Spinal cord (tissue), 10 donors: ENCODE measurements at places on chromosomes 6 and 20. TPM values are rescaled to one million over a fixed set of nuclear protein-coding genes. Genes with fewer than 3 reads are reported as not detected.

- H3K27me3 ChIP-seq, result no peaks in the 10 kb centered on the region
- peaks cover 14% of the 10 kb centered on the region for H3K36me3 ChIP-seq
- no peak for DNase-seq
Measured at GRCh38 chr6:7216941-7217621, 95.9 kb downstream of the SSR1 start.

- no peaks in the 10 kb centered on the region for H3K27me3 ChIP-seq
- H3K27ac ChIP-seq, result no peak overlapping the region
- DNase-seq, result no peak
- no peak overlapping the region for H3K4me3 ChIP-seq
Measured at GRCh38 chr6:903761-904160, 210.8 kb upstream of the EXOC2 start.

- H3K4me3 ChIP-seq, result peak overlapping the region; percentile 16
- no peak overlapping the region for H3K27ac ChIP-seq
- DNase-seq, result peak; percentile 54
- H3K4me1 ChIP-seq, result peaks cover 8% of the 10 kb centered on the region
- H3K36me3 ChIP-seq, result no peaks in the 10 kb centered on the region
Measured at GRCh38 chr20:728256-728944, 39.9 kb downstream of the SLC52A3 start.

DNA sequence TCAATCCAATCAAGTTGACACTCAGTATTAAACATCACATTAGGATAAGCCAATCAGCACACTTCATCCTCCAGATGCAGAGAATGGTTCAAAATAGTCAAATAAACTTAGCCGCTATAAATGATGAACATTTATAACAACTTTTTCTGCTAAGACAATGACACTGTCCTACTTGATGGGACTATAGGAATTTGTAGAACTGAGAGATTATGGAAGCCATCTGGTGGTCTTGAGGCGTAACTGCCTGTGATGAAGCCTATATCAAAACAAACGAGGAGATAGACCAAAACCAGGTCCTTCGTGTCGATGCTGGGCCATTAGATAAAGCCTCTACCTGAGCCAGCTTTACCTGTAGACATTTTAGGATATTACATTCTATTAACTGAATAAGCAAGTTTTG is 631.1 kb downstream of the COL12A1 start:
- no peak for DNase-seq
- no peak overlapping the region for H3K4me3 ChIP-seq
- H3K36me3 ChIP-seq, result no peaks in the 10 kb centered on the region
- no peaks in the 10 kb centered on the region for H3K4me1 ChIP-seq

GRCh38 chr6:151137542-151137941 is 102.2 kb upstream of the AKAP12 start:
- no peaks in the 10 kb centered on the region for H3K27me3 ChIP-seq
- H3K4me1 ChIP-seq, result peaks cover 14% of the 10 kb centered on the region
- no peak overlapping the region for H3K4me3 ChIP-seq
- DNase-seq, result no peak

DNA sequence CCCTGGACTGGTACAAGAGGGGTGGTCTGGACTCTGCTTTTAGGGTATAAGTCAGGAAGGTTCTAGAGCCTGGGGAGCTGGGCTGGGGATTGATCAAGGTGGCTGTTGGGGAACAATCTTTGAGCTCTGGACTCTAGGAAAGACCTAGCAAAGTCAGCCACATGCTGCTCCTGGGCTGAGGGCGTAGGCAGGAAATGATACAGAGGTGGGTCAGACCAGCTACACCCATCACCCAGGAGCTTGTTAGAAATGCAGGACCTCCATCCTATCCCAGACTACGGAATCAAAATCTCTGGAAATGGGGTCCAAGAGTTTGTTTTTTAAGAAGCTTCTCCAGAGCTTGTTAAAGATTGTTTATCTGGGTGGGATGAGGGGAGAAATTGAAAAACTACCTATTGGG is 9.4 kb downstream of the ADTRP start:
- no peak overlapping the region for H3K4me3 ChIP-seq
- DNase-seq, result no peak
- H3K27me3 ChIP-seq, result no peaks in the 10 kb centered on the region
- H3K36me3 ChIP-seq, result no peaks in the 10 kb centered on the region
- no peak overlapping the region for H3K27ac ChIP-seq

DNA sequence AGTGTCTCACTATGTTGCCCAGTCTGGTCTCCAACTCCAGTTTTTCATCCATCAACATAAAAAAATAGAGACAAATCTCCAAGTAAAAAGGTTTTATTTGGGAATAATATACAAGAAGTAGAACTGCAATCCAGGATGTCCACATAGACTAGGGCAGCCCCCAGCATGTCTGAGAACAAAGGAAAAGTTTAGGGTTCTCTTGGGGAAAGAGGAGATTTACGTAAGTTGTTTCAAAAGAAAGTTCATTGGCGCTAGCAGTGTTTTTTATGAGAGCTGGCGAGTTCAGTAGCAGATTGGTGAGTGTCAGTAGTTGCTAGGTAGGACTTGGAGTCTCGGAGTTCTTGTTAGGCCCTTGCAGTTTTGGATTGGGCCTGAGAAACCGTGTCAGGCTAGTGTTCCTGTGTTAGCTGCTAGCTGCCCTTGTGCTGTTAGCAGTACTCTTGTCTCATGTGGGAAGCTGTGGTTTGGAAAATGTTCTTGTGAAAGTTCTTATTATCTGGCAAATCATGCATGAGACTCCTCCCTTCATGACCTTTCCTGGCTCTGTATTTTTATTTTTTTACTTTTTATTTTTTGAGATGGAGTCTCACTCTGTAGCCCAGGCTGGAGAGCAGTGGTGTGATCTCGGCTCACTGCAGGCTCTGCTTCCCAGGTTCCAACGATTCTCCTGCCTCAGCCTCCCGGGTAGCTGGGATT is 24.7 kb downstream of the TTLL9 start:
- H3K4me3 ChIP-seq, result no peak overlapping the region
- H3K27ac ChIP-seq, result no peak overlapping the region
- H3K36me3 ChIP-seq, result no peaks in the 10 kb centered on the region
- peak; percentile 63 for DNase-seq
- no peaks in the 10 kb centered on the region for H3K4me1 ChIP-seq

DNA sequence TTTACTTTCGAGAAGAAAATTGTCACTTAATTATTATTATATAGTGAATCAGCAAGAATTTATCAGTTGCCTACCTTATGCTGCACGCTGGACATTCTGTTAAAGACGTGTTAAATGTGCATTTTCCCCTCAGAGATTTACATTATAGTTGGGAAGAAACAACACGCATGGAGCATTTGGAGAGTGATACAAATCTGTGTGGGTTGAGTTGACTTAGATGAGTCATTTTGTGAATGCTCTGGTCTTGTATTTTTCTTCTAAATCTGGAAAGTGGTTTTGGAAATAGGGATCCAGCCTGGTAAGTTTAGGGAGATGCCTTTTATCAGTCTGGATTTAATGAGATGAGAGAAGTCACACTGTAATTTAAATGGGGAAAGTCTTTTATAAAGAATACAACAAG is 24.0 kb upstream of the SMIM26 start:
- no peak overlapping the region for H3K27ac ChIP-seq
- H3K36me3 ChIP-seq, result peaks cover 35% of the 10 kb centered on the region
- DNase-seq, result no peak
- no peak overlapping the region for H3K4me3 ChIP-seq
- no peaks in the 10 kb centered on the region for H3K27me3 ChIP-seq

DNA sequence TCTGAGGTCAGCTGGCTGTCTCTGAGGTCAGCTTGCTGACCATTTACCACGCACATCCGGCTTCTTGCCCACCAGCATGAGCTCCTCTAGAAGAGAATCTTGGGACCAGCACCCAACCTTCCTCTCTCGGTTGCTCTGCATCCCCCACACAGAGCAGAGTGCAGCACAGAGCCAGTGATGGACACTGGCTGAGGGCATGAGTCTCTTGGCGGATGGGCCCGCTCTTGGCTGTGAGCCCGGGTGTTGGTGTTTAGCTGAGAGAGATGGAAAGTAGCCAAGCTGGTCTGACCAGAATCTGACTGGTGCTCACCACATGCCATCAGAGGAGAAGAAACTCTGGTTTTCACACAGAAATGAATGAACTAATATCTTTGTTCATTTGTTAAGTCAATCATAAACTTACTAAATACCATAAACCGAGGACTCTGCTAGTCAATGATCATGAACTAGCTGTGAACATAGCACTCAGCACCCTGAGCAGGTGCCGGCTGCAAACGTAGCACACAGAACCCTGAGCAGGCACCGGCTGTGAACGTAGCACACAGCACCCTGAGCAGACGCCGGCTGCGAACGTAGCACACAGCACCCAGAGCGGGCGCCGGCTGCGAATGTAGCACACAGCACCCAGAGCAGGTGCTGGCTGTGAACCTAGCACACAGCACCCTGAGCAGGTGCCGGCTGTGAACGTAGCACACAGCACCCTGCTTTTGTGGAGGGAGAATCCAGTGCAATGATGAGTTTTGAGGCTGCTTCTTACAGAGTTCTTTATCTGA is 10.4 kb upstream of the THBS2 start:
- no peak overlapping the region for H3K4me3 ChIP-seq
- H3K36me3 ChIP-seq, result no peaks in the 10 kb centered on the region
- H3K27ac ChIP-seq, result no peak overlapping the region
- DNase-seq, result no peak

DNA sequence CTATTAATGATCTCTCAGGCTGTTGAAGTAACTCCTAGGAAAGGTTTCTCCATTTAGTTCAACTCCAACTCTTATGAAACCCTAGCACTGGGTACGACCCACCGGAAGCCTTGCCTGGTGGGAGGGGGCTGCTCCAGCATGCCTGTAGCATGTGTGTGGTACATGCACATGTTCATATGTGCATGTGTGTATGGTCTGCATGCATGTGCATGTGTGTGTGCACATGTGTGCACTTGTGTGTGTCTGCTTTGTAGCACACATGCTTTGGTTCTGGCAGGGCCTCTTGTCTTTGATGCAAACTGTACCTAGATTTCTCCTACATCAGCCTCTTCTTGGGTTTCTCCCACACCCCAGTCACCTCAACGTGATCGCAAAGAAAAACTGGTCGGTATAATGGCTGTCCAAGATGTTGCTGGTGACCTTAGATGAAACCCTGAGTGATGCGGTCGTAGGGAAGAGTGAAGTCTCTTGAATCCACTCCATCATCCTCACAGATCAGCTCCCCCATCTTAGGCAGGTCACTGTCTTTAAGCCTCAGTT is 193.5 kb downstream of the MYLK4 start:
- H3K27ac ChIP-seq, result no peak overlapping the region
- no peak for DNase-seq
- H3K4me1 ChIP-seq, result peaks cover 16% of the 10 kb centered on the region
- H3K27me3 ChIP-seq, result no peaks in the 10 kb centered on the region
- H3K36me3 ChIP-seq, result no peaks in the 10 kb centered on the region
- H3K4me3 ChIP-seq, result no peak overlapping the region

- H3K27me3 ChIP-seq, result no peaks in the 10 kb centered on the region
- H3K4me1 ChIP-seq, result no peaks in the 10 kb centered on the region
- H3K4me3 ChIP-seq, result no peak overlapping the region
- no peak overlapping the region for H3K27ac ChIP-seq
- no peaks in the 10 kb centered on the region for H3K36me3 ChIP-seq
Measured at GRCh38 chr6:163389354-163389753, 25.2 kb upstream of the QKI start.

- H3K4me1 ChIP-seq, result no peaks in the 10 kb centered on the region
- H3K36me3 ChIP-seq, result no peaks in the 10 kb centered on the region
- no peak overlapping the region for H3K27ac ChIP-seq
- H3K4me3 ChIP-seq, result no peak overlapping the region
Measured at GRCh38 chr6:136095986-136096385, 154.1 kb downstream of the MTFR2 start.

DNA sequence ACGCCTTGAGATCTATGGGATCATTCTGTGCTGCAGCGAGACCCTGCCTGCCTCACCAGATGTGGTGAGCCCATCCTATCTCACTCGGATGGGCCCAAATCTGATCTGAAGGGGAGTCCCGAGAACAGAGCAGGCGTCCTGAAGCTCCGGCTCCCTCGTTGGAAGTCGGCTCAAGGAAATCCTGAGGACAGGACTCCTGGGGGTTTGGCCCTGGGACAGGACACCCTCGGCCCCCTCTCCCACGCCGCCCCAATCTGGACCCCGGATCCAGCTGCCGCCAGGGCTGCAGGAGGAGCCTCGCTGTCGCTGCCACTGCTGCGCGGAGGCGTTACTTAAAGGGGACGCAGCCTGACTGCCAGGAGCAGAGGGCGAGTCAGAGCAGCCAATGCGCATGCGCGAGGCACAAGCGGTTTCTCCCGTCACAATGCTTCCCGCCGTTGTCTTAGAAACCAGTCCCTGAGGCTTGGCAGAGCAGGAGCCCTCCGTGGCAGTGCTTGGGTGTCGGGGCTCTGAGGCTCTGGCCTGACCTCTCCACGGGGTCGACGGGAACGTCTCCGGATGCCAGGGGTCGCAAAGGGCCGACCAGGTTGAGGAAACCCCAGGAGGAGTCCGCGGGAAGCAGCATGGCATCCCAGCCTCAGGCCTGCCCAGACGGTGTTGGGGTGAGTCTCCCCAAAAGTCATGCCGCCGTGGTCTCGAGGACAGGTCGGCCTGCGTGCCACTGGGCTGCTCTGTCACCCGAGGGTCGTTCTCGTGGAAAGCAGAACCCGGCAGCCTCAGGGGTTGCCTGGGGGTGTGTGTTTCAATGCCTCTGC is 1567.8 kb upstream of the DEFB115 start:
- no peak for DNase-seq
- H3K4me3 ChIP-seq, result no peak overlapping the region
- H3K36me3 ChIP-seq, result no peaks in the 10 kb centered on the region
- no peaks in the 10 kb centered on the region for H3K4me1 ChIP-seq
- H3K27me3 ChIP-seq, result no peaks in the 10 kb centered on the region
- H3K27ac ChIP-seq, result no peak overlapping the region

- no peaks in the 10 kb centered on the region for H3K36me3 ChIP-seq
- no peak overlapping the region for H3K4me3 ChIP-seq
- no peak overlapping the region for H3K27ac ChIP-seq
- H3K27me3 ChIP-seq, result no peaks in the 10 kb centered on the region
Measured at GRCh38 chr6:135209803-135210202, 28.7 kb downstream of the MYB start.

- no peaks in the 10 kb centered on the region for H3K4me1 ChIP-seq
- DNase-seq, result no peak
- H3K4me3 ChIP-seq, result no peak overlapping the region
- no peaks in the 10 kb centered on the region for H3K36me3 ChIP-seq
- no peaks in the 10 kb centered on the region for H3K27me3 ChIP-seq
Measured at GRCh38 chr6:166046226-166046625, 121.4 kb downstream of the TBXT start.

GPR31 gene
- total RNA-seq, result not detected

ULBP1 gene
- 0.20 TPM for total RNA-seq

LTB gene
- 1.9 TPM for total RNA-seq

ITPR3 gene
- 10.9 TPM for total RNA-seq

EDN1 gene
- total RNA-seq, result 10.9 TPM

DSP gene
- 270 TPM for total RNA-seq
